ENCODE measurements at places on chromosomes 12 and 14.

- DNase-seq: no peak
Measured at GRCh38 chr12:66662179-66662578, 16.7 kb downstream of the GRIP1 start.

DNA sequence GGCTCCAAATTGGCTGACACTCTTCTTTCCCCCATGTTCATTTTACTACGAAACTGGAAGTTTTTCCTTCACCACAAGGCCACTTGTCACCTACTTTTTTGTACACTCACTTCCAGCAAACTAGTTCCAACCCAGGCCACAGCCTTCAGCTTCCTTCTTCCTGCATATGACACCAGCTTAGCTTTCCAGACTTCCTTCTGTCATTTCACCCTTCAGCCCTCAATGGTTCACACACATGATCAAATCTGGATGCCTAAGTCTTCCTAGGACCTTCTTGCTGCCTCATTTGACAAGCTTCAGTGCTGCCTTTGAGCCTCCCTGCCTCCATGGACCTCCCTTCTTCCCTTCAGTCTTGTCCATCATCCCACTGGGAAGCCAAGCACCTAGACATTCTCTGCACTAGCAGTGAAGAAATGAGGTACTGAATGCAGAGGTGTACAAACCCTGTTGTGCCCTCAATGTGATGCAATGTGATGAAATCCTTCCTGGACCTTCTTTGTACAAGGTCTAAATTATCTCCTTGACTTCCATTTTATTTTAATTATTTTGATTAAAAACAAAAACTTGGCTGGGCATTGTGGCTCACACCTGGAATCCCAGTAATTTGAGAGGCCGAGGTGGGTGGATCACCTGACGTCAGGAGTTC is 4.3 kb upstream of the REC8 start:
- no peak for DNase-seq

DNA sequence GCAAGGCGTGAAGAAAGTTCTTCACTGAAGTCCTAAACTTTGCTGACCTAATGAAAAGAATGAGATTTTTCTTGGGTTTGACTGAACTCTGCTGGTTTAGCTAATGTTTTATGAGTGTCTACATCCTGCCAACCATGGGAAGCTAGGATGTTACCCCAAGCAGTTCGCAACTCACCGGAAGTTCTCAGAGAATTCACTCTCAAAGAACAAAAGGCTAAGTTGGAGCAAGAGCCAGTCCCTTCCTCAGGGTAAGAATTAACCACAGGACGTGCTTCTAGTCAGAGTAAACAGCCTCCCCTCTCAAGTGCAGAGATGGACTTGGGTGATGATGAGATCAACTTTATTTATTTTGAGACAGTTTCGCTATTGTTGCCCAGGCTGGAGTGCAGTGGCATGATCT is 37.3 kb downstream of the TCHP start:
- no peak for DNase-seq

DNA sequence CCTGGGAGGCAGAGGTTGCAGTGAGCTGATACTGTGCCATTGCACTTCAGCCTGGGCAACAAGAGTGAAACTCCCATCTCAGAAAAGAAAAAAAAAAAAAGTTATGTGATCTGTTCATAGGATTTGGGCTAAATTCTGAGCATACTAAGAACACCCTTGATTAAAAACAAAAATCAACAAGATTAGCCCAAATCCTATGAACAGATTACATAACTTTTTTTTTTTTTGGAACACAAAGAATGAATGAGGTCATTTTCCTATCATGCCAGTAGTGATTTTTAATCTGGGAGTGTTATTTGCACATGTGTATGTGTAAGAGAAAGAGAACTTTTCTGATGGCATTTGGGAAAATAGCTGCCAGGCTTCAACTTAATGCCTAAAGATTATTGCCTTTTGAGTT is 208.7 kb downstream of the ERC1 start:
- DNase-seq: no peak

DNA sequence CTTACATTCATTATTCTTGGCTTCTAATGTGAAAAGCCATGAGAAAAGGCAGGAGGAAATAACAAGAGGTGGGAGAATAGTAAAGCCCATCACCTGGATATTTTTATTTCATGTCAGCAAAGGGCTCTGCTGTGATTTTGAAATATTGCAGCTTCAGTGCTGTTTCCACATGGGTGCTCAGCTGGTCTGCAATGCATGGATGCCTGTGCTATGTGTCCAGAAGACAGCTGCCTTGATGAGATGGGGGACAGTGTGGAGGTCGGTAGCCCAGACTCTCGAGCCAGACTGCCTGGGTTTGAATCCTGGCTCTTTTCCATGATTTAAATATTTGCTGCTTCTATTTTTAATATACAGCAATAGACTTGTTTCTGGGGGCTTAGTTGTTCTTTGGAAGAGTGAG is 477.5 kb upstream of the GARIN6 start:
- DNase-seq: no peak

DNA sequence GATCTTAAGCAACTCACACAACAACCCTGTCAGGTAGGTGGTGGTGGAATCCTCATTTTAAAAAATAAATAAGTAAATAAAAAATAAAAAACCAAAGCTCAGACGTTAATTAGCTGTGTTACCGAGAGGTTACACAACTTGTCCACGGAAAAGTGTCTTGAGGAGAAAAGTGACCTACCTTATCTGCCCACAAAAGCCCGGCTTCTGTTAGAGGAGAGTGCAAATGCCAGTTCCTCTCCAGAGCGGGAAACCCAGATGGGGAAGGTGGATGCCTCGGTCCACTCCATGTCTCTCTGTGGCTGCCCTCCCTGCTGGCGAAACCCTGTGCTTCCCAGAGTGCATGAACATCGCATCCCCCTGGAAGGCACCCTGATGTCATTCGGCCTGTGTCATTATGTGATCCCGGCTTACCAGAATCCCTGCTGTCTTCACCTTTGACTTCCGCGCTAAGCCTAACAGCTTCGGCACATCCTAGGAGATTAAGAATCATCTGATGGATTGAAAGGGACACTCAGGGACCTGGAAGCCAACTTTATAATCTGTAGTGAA is 6.4 kb downstream of the MLXIP start:
- no peak for DNase-seq

GRCh38 chr12:107590814-107591375 is 94.7 kb upstream of the PWP1 start:
- DNase-seq: no peak

- DNase-seq: no peak
Measured at GRCh38 chr14:87935081-87935828, 57.7 kb downstream of the GALC start.

DNA sequence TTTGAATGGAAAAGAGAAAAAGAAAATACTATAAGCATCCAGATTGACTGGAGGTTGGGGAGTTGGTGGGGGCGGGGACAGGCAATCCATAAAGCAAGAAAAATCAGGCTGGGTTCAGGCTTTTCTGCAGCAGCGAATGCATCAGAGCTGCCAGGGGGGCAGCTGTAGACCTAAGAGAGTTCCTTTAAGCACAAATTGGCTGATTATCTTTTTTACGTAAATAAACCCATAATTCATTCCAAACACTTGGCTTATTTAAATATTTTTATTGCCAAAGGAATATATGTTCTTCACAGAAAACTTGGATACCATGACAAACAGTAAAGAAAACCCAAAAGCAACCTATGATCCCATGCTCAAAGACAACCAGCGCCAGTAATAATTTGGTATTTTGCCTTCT is 10.2 kb downstream of the BDKRB2 start:
- no peak for DNase-seq

Data from GM23338 (cell line).